ENCODE measurements at places on chromosomes 6 and 20.

DNA sequence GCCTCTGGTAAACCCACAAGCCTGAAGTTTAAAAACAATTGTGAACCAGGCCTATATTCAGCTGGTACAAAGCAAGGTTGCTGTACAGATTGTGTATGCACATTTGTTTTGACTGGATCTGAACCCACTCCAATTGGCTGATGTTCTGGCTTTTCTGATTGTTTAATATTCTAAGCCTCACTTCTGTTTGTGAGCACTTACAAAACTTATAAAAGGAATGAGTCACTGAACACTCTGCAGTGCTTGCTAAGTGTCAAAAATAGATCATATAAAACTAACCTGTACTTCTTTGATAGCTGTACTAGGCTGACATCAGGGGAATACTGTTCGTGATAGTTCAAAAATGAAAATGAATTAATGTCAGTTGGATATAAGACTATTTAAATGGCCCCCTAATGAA, 12.1 kb downstream of the COL21A1 start:
- no peak for DNase-seq

DNA sequence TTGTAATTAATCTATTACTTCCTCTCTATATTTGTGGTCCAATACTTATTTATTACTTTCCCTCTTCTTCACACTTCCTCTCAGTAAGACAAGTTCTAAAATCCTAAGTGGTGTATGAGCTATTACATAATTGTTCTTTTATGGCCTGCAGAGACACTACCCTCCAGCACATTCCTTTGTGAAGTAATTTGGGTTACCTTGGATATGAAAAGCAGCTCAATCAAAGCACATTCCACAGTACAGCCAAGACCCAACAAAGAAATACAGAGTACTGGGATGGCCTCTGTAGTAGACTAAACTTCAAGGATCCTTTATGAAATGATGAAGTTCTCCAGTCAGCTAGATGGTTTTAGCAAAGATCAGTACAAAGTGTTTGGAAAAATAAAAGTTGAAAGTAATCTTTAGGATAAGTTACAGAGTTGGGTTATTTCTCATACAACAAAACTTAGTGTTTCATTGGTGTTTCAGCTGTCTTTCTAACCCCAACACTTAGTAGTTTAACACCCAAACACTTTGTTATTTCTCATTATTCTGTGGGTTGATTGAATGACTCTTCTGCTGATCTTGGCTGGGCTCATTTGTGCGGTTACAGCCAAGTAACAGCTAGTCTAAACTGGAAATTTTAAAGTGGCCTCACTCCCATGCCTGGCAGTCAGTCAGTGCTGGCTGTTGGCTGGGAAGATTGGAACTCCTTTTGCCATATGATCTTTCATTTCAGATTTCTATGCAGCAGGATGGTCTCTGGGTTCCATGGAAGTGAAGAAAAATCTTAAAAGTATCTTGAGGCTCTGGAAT, 161.5 kb upstream of the POU3F2 start:
- DNase-seq, result no peak

DNA sequence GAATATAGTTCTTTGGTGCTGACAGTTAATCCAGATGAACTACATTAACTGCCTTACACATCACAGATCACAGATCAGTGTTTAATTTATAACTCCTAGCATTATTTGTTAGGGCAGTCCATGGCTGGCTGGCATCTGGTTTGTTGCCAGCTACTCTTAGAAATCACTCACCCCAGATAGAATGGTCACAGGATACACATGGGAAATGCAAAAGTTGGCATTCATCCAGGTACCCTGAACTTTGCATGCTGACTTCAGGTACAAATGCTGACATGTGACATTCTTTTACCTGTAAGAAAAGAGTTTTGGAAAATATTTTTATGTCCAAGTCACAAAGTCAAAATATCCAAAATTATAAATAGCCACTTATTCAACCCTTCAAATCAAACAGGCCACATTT, 20.2 kb downstream of the FBXL4 start:
- DNase-seq, result no peak

GRCh38 chr6:167538746-167539145, 213.9 kb downstream of the TTLL2 start:
- DNase-seq, result no peak
